Occipital lobe (tissue), 3 donors: ENCODE measurements at places on chromosomes 6 and 20. TPM values are rescaled to one million over a fixed set of nuclear protein-coding genes. Genes with fewer than 3 reads are reported as not detected.

Gene C2
- total RNA-seq: 4.7 TPM

Gene RCAN2
- total RNA-seq: 7.0 TPM

Gene SRSF12
- 34.9 TPM for total RNA-seq

Gene PDYN
- total RNA-seq: not detected
